HCT116 (cell line): ENCODE measurements at places on chromosomes 3 and 15. TPM values are rescaled to one million over a fixed set of nuclear protein-coding genes. Genes with fewer than 3 reads are reported as not detected.

DNA sequence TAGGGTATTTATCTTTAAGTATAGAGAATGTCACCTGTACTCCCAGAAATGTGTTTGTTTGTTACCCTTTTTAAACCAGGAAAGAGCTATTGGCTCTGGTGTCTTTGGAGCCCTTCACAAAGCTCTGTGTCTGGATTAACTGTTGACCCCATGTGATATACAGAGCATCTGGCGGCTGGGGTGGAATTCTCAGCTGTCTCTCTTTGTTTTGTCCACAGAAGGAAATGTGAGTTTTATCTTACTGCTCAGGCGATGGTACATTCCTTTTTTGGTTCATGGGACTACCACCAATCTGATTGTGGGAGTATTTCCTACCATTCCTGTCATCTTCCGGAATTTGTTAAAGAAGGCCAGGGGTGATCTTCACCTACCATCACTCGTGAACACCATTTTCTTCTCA lies 120.3 kb downstream of the AKAP13 start:
- DNase-seq, result no peak
- H3K4me1 ChIP-seq, result peaks cover 17% of the 10 kb centered on the region; the same call in 1 of the 2 replicates
- no peaks in the 10 kb centered on the region for H3K36me3 ChIP-seq
- no peak overlapping the region for H3K27ac ChIP-seq

DNA sequence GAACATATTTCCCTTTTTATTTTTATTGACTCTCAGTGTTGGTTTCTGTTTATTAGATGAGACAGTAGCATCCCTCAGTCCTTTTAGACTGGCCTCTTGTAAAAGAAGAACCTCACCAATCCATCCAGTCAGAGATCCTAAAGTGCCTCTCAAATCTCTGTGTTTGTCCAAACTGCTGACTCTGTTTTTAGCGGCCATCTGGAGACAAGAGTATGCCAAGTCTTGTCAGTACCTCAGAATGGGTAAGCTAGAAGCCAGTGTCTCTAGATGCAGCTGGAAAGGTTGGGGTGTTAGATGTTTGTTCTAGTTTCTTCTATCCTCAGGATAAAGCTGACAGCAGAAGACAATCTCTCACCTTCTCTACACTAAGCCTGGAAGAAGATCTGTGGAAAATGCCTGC lies 537.7 kb upstream of the ZNF385D start:
- no peak overlapping the region for H3K4me3 ChIP-seq
- no peak for DNase-seq
- H3K36me3 ChIP-seq, result no peaks in the 10 kb centered on the region

GRCh38 chr3:33914731-33915379 lies 116.4 kb downstream of the PDCD6IP start:
- H3K36me3 ChIP-seq, result no peaks in the 10 kb centered on the region
- peaks cover 7% of the 10 kb centered on the region; the same call in 1 of the 2 replicates for H3K27me3 ChIP-seq
- no peaks in the 10 kb centered on the region for H3K4me1 ChIP-seq
- no peak for DNase-seq

- no peak overlapping the region for H3K27ac ChIP-seq
- peak; percentile 24 for DNase-seq
- H3K4me3 ChIP-seq, result no peak overlapping the region
- no peaks in the 10 kb centered on the region for H3K36me3 ChIP-seq
Measured at GRCh38 chr3:115436767-115437301, 186.5 kb upstream of the GAP43 start.

DNA sequence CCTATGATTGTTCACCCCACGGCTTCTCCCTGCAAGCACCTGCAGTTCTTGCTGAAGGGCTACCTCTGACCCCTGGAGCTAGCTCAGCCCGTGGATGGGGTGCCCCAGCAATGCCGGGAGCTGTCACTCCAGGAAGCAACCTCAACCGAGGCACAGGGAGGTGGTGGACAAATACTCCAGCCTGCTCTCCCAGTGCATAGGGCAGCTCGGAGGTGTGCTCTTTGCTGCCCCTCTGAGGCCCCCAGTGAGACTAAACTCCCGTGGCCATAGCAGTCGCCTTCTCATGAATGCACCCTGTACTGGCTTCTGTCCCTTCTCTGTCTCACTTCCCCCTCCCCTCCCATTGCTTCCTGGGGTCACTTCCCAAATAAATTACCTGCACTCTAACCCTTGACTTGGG lies 48.5 kb downstream of the LINGO1 start:
- no peak for DNase-seq
- H3K27me3 ChIP-seq, result no peaks in the 10 kb centered on the region
- no peaks in the 10 kb centered on the region for H3K36me3 ChIP-seq
- H3K27ac ChIP-seq, result no peak overlapping the region
- H3K4me3 ChIP-seq, result no peak overlapping the region
- no peaks in the 10 kb centered on the region for H3K4me1 ChIP-seq

GRCh38 chr3:147372525-147373027 lies 33.8 kb downstream of the ZIC4 start:
- H3K4me3 ChIP-seq, result no peak overlapping the region
- peaks cover 6% of the 10 kb centered on the region; the same call in 1 of the 2 replicates for H3K27me3 ChIP-seq
- DNase-seq, result no peak
- no peaks in the 10 kb centered on the region for H3K36me3 ChIP-seq

DNA sequence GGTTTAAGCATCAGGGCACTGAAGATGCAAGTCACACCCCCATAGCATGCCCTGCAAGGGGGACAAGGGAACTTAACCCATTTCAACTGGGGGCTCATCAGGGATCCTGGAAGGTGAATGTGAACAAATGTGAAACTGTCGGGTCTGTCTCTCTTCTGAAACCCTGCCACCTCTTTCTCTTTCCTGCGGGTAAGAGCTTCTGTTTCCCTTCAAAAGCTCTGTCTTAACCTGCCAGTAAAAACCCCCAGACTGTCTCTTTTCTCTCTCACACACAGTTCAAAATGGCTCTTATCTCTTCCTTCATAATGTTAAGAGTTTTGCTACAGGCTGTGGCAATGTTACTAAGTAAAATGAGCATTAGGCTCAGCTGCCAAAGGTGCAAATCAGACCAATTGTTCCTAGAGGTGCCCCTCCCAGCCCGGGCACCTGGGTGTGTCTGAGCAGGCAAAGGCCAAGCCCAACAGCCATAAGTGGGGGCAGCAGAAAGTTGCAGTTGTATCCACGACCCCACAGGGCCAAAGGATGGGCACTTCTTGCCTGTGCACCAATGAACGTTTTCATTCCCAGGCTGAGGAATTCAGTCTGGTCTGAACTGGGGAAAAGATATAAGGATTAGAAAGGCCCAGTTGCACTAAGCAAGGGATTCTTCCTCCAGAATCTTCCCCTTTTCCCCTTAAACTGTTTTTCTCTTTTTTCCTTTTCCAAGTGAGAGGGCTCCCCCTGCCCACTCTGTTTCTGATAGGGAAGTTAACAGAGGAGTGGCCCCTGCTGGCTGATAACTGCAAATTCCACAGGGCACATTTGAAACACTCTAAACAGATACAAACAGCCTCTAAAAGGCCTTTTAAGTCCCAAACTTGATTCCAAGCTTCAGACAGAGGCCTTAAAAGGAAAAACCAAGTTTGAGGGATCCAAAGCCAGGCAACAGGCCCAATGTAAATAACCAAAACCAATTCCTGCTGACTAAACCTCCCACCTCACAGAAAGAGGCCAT lies 113.8 kb upstream of the EPHA6 start:
- no peak overlapping the region for H3K27ac ChIP-seq
- no peaks in the 10 kb centered on the region for H3K4me1 ChIP-seq
- no peak for DNase-seq
- H3K27me3 ChIP-seq, result no peaks in the 10 kb centered on the region
- H3K4me3 ChIP-seq, result no peak overlapping the region

GRCh38 chr3:195583831-195584542 lies at the start of gene APOD:
APOD (minus strand) TSS chr3:195583940; CDS start chr3:195579461, 4,479 bp downstream.
- no peak within 1 kb of the TSS for H3K4me3 ChIP-seq
- DNase-seq, result no peak
- H3K27ac ChIP-seq, result no peak within 1 kb of the TSS
- H3K4me1 ChIP-seq, result peaks cover 19% of the 10 kb centered on the region
- no peaks in the 10 kb centered on the region for H3K27me3 ChIP-seq
- no peaks in the 10 kb centered on the region for H3K36me3 ChIP-seq

DNA sequence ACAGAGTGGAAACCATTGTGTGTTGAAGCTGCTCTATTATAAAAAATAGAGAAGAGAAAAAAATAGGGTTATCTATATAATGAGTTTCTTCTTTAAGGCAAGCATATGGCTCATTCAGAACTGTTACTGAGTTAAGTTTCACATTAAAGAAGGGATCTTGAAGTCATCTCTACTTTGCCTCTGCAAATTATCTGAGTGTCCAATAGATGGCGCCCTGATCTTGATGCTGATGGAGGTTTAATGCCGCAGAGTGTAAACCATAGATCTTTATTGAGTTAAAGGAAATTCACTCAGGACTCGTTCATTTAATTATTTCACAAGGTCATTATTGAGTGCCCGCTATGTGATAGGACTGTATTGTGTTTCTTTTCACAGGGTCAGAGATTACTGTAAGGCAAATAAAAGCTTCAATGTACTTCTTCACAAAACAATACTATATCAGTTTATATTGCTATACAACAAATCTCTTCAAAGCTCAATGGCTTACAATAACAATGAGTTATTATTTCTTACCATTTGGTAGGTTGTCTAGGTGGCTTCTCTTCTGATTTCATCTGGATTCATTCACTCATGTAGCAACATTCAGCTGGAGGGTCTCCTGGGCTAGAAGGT lies 171.4 kb downstream of the NSUN3 start:
- DNase-seq, result peak; percentile 22
- no peaks in the 10 kb centered on the region for H3K27me3 ChIP-seq
- no peaks in the 10 kb centered on the region for H3K4me1 ChIP-seq

DNA sequence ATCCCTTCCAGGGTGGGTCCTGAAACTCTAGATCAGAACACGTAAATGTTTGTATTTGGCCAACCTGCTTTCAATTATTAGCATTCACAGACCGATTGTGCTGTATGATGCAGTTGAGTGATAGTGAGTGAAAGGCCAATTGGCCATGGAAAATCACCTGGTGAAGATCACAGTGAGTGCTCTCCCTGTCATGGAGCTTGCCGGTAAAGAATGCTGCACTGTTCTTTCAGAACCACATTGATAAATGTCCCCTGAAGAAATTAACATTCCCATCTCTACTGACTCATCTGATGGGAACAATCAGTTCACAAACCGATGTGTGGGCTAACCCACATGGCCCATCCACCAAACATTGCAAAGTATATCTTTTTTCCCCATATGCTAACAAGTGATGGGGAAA lies 324.8 kb upstream of the TBL1XR1 start:
- peaks cover 6% of the 10 kb centered on the region; the same call in 1 of the 2 replicates for H3K4me1 ChIP-seq
- no peaks in the 10 kb centered on the region for H3K27me3 ChIP-seq
- H3K27ac ChIP-seq, result no peak overlapping the region

- no peaks in the 10 kb centered on the region for H3K4me1 ChIP-seq
- H3K36me3 ChIP-seq, result no peaks in the 10 kb centered on the region
- DNase-seq, result no peak
- no peaks in the 10 kb centered on the region for H3K27me3 ChIP-seq
Measured at GRCh38 chr15:29859973-29860715, 37.9 kb upstream of the TJP1 start.

DNA sequence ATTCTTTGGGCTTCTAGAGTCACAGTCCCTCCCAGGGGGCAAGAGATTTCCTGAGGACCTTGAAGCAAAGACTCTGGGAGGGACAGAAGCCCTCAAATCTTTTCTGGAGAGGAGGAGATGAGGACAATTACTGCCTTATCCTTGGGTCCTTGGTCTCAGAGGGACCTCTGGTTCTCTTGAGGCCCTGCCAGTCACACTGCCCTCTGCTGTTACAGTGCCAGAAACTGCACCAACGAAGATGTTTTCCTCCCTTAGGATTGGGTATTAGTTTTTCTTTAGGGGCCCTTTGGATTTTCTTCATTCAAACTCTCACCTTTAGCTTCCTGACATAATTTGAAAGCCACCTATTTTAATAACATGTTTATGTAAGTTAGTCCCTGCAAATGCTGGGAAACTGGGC lies 58.2 kb upstream of the SCN5A start:
- no peak overlapping the region for H3K27ac ChIP-seq
- H3K4me1 ChIP-seq, result no peaks in the 10 kb centered on the region
- DNase-seq, result no peak
- H3K27me3 ChIP-seq, result peaks cover 61% of the 10 kb centered on the region
- no peaks in the 10 kb centered on the region for H3K36me3 ChIP-seq
- no peak overlapping the region for H3K4me3 ChIP-seq

DNA sequence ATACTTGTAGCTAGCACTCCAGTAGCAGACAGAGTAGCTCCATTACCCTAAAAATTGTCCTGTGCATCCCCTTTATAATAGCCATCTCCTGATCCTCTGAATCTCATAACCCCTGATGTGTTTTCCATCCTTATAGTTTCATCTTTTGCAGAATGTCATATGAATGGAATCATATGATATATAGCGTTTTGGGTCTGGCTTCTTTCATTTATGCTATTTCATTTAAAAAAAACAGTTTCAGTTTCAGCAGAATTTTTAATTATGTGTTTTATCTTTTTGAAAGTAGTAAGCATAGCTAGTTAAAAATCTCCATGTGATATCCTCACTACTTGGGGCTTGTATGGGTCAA lies 132.7 kb downstream of the KLF13 start:
- H3K4me1 ChIP-seq, result no peaks in the 10 kb centered on the region
- H3K36me3 ChIP-seq, result no peaks in the 10 kb centered on the region
- H3K4me3 ChIP-seq, result no peak overlapping the region
- H3K27ac ChIP-seq, result no peak overlapping the region
- DNase-seq, result no peak

DNA sequence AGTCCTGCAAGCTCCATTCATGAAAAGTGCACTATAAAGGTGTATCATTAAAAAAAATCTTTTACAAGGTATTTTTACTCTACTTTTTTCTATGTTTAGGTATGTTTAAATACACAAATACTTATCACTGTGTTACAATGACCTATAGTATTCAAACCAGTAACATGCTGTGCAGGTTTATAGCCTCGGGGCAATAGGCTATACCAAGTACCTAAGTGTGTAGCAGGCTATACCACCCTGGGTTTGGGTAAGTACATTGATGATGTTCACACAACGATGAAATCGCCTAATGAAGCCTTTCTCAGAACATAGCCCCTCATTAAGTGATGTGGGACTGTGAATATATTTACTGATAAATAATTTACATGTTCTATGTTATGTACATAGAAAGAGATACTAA lies 104.6 kb downstream of the ATP1B3 start:
- no peak for DNase-seq
- H3K4me3 ChIP-seq, result no peak overlapping the region
- H3K36me3 ChIP-seq, result no peaks in the 10 kb centered on the region
- peaks cover 8% of the 10 kb centered on the region for H3K4me1 ChIP-seq
- no peaks in the 10 kb centered on the region for H3K27me3 ChIP-seq

- H3K27ac ChIP-seq, result no peak overlapping the region
- H3K4me1 ChIP-seq, result no peaks in the 10 kb centered on the region
- no peak for DNase-seq
- H3K4me3 ChIP-seq, result no peak overlapping the region
- no peaks in the 10 kb centered on the region for H3K36me3 ChIP-seq
Measured at GRCh38 chr3:134655706-134656105, 4.9 kb upstream of the KY start.

CHRD gene
- total RNA-seq, result 8.0 TPM

SLC22A14 gene
- total RNA-seq, result 0.22 TPM

PRICKLE2 gene
- 0.05 TPM for total RNA-seq

HTR3E gene
- total RNA-seq, result not detected

SERF2 gene
- total RNA-seq, result 656 TPM

ECT2 gene
- 95.6 TPM for total RNA-seq

CFAP20DC gene
- total RNA-seq, result 2.9 TPM

METTL6 gene
- 14.7 TPM for total RNA-seq

NPAP1 gene
- total RNA-seq, result not detected
